ENCODE measurements at places on chromosomes 5 and 9.

DNA sequence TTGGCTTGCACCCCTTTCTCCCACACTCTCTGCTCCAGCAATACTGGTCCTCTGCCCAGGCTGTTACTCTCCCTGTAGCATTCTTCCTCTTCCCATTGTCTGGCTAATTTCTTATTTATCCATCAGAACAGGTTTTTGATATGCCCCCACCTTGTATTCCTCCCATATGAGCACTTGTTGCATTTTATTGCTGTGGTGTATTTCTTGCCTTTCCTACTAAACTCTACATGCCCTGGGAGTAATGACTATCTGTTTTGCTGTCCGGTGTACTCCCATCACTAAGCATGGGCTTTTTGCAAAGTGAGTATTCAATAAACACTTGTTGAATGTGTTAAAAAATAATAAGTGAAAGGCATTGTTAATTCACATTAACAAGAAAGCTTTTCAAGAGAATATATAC is 104.3 kb upstream of the RANBP3L start:
- no peak for DNase-seq

DNA sequence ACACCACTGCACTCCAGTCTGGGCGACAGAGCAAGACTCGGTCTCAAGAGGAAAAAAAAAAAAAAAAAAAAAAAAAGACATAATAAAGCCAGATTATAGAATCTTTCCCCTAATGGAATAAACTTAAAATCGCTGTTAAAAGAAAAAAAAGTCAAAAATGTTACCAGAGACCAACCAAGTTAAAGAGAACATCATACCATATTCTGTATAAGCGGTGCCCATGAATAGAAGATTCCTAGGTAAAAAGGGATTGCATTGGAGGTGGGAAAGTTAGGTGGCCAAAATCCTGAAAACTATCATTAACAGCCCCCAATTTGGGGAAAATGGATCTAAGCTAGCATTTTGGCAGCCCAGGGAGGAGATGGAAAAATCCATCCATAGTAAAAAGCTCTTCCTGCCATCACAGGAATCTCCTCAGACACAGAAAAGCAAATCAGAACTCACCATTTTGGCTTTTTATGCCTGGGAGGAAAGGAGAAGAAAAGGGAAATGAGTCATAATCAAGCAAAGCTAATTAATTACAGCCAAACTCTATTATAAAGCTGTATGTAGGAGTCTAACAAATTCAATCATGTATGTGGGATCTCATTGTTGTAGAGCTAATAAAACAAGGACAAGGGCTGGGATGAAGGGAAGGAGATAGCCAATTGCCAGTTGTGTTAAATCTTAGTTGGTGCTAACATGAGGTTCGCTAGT is 363.8 kb downstream of the ARL15 start:
- DNase-seq: no peak

DNA sequence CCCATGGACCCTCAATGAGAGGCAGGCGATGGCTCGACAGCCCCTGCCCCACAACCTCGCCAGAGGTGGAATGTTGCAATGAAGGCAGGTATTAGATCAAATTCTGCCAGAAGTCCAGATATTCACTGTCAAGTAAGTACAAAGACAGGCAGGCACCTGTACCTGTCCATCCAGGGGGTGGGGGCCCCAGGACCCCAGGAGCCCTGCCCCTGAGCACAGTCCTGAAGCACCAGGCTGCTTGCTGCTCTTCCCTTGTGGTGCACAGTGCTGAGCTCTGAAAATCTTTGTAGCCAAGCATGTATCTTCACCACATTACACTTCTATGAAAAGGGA is 26.2 kb upstream of the HMCN2 start:
- DNase-seq: no peak

DNA sequence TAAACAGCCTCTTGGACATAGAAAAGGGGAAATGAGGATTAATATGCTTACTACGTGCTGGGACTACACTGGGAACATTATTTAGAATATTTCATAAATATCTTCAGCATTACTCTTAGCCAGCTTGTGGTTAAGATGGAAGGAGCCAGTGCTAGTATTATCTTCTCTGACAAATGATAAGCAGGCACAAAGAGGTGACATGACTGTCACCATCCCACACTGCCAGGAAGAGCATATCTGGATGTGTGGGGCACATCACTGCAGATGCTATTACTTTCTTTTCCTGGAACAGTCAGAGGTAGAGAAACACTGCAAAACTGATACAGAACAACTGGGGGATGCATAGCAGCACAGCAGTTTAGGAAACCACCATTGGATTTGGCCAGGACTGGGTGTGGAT is 281.0 kb upstream of the TNC start:
- no peak for DNase-seq

DNA sequence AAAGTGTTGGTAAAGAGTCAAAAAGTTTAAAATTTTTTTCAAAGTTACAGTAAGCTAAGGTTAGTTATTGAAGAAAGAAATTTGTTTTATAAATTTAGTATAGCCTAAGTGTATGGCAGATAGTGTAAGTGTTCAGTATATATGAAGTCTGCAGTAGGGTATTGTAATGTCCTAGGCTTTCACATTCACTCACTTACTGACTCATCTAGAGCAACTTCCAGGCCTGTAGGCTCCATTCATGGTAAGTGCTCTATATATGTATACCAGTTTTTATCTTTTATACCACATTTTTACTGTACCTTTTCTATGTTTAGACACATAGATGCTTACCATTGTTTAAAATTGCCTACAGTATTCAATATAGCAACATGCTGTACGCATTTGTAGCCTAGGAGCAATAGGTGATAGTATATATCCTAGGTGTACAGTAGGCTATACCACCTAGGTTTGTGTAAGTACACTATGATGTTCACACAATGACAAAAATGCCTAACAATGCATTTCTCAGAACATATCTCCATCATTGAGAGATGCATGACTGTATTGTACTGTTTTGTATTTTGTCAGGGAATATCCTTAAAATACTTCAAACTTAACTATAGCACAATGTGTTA is 38.5 kb downstream of the CYSTM1 start:
- no peak for DNase-seq

DNA sequence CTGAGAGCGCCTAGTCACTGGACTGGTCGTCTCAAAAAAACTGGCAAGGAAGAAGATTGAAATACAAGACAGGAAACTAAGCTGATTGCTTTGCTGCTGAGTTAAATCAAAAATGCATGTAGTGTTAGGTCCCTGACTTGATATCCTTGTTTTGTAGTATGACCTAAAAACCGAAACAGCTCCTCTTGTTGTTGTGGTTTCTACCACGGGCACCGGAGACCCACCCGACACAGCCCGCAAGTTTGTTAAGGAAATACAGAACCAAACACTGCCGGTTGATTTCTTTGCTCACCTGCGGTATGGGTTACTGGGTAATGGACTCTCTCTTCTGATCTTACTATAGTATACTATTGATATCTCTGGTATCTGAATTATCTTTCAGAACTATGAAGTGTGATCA is 4.3 kb downstream of the MTRR start:
- no peak for DNase-seq

GRCh38 chr9:7149258-7149657 is 391.5 kb downstream of the KDM4C start:
- no peak for DNase-seq

DNA sequence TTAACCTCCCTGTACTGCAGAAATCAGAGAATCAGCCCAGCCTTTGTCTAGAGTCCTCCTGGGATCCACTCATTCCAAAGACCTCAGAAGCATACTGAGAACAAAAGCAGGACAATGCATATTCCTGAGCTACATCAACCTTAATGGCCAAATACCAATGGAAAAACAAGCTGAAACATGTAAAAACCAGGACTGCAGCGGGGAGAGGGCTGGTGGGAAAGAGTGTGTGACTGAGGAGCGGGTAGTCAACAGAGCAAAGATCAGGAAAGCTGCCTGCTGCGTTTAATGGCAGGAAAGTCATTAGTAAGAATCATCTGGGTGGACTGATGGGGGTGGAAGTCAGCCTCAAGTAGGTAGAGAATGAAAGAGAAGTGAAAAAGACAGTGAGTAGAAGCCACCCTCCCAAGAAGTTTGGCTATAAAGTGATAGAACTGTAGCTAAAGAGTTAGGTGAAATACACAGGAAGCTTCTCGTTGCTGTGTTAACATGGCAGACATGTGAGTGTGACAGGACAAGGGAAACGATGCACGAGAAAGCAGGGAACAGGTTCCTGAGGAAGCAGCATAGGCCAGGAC is 88.1 kb downstream of the OTULIN start:
- no peak for DNase-seq

DNA sequence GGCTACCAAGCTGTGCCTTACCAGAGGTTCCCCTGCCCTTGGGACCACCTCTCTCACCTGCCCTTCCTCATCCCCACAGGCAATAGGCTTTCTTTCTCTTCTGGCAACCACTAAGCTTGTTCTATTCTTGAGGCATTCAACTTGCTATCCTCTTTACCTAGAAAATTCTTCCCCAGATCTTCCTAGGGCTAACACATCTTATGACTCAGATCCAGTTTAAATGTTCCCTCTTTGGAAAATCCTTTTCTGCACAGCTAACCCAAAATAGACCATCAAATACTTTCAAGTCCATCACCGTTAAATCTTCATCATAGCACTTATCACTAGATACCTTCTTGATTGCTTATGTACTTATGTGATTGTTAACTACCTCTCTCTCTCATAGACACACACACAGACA is 93.7 kb downstream of the ENC1 start:
- DNase-seq: no peak

DNA sequence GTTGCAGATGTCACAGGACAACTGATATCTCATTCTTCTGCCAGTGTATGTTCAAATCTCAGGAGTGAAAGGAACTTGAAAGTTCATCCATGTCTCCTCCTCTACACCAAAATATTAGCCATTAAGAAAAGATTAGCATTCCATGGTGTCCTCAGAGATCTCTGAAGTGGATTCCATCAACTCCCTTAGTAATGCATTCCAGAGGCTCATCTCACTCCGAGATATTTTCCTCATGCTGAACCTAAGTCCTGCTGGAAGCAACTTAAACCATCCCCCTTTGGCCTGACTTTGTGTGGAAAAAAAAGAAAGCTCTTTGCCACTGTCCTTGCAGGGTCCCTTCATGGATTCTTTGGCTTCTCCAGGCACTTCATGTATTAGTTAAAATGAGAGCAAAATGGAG is 155.7 kb upstream of the ZNF462 start:
- no peak for DNase-seq

- DNase-seq: no peak
Measured at GRCh38 chr5:172144291-172144815, 43.7 kb downstream of the STK10 start.

- no peak for DNase-seq
Measured at GRCh38 chr5:27240791-27241190, 202.4 kb upstream of the CDH9 start.

DNA sequence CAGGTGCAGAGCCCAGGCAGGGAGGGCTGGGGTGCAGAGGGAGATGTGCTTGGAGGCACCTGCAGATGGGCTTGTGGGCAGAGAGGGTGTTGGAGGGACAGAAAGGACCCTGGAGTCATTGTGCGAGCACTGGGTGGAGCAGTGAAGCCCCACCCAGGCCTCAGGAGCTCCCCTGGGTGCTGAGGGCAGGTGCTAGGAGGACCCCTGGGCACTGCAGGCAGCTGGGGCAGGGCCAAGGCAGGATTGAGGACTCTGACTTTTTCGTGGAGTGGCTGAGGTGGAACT is 10.3 kb upstream of the SLC6A18 start:
- DNase-seq: no peak

- no peak for DNase-seq
Measured at GRCh38 chr5:179268966-179269693, 76.1 kb downstream of the ADAMTS2 start.

- DNase-seq: no peak
Measured at GRCh38 chr9:14119694-14120514, 194.0 kb downstream of the NFIB start.

GRCh38 chr9:21155501-21155900 is 11.0 kb downstream of the IFNA21 start:
- no peak for DNase-seq

DNA sequence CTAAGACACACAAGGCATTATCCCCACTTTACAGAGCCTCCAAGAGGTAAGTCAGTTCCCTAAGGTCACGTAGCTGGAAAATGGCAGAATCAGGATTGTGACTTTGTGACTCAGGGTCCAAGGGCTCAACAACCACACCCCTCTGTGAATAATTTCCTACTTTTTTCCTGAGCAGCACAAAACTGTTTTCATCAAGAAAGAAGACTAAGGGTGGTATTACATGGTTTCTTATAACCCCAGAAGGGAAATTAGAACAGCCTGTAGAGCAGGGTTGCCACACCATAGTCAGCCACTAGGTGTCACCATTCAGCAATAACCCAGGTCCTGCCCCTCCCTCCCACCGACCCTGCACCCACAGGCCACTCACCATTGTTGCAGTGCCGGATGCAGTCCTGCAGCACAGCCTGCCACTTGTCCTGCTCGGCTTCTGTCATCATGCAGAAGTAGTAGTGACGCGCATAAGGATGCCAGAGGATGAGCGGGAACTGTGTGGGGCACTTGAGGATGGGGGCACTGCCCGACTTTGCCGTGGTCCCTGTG is 72.1 kb downstream of the LRSAM1 start:
- DNase-seq: no peak

DNA sequence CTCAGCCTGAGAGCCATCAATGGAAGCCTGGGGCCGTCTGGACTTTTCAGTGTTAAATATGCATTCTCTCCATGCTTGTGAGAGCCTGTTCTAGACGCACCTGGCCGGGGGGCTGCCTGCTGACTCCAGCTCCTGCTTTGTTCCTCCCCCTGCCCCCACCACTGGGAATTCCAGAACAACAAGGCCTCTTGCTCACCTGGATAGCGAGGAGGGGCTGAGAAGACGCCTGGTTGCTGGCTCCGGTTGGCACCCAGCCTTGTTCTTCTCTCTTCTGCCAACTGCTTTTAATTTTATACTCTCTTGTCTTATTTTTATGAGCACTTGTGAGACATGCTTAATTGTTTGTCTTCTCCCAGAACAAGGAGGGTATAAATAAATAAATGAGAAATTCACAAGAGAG is 15.0 kb upstream of the RAPGEF1 start:
- DNase-seq: no peak

DNA sequence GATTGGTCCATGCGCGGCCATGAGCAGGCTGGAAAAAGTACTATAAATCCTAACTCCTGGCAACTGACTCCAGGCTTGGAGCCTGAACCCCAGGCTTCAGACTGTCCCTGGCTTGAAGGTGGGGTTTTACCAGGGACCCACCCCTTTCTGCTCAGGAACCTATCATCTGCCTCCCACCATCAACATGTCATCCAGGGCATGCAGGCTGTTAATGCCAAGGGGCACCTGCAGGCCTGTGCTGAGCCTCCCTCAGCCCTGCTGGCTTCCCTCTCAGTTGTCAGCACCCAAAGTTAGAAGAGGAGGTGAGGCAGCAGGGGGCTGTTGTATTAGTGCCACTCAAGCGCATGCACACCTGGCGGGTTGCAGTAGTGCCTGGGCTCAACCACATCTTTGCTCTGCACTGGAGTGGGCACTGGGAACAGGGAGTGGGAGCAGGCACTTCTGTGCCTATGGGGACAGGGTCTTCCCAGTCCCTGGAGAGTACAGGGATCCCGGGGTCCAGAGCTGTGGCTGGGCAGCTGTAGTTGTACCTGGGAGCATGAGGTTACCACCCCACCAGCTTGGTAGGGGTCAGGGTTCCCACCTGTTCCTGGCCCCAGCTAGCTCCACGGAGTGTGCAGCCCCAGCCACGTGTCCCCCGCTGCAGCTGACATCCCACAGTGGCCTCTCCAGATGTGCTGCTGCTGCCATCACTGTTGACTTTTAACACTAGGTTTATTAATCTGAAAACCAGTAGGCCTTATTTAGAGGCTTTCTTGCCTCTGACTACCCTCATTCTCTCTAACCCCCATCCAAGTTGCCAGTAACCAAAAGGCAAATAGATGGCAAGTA is 306.2 kb upstream of the RIOK2 start:
- no peak for DNase-seq

GRCh38 chr5:37836592-37837413 is 3.0 kb downstream of the GDNF start:
- no peak for DNase-seq

Measured in GM19239 (cell line).